ENCODE measurements at places on chromosomes 11 and 22.
A peak's percentile ranks its signal among the peaks of the same experiment; 100 is the strongest.

DNA sequence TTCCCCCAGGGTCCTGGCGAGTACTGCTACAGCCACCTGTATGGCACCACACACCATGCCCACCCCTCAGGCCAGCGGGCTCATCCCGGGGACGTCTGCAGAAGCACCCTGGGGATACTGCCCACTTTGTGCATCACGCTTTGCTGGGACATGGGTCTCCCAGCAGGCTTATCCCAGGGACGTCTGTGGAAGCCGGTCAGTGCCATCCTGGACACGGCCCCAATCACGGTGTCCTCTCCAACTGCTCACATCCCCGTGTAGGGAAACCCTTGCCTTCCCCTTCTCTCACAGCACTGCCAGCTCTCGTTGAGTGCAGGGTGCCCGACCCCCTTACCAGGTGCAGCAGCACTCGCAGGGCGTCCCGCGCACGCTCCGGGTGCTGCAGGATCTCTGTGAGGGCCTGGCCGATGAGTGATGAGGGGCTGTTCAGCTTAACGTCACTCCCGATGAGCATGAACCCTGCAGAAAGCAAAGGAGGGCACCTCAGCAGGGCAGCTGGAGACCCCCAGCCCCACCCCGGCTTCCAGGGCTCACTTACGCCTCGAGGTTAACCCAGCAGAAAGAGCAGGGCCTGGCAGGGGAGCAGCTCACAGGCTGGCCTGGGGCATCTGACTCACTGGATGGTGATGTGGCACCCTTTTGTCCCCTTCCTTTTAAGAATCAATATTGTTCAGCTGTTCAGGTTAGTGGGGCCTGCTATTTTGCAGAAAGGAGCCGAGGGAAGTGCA is 76.9 kb upstream of the PITPNB start:
- no peak for DNase-seq

GRCh38 chr11:125123194-125123946 is 11.9 kb upstream of the TMEM218 start:
- DNase-seq, result no peak

DNA sequence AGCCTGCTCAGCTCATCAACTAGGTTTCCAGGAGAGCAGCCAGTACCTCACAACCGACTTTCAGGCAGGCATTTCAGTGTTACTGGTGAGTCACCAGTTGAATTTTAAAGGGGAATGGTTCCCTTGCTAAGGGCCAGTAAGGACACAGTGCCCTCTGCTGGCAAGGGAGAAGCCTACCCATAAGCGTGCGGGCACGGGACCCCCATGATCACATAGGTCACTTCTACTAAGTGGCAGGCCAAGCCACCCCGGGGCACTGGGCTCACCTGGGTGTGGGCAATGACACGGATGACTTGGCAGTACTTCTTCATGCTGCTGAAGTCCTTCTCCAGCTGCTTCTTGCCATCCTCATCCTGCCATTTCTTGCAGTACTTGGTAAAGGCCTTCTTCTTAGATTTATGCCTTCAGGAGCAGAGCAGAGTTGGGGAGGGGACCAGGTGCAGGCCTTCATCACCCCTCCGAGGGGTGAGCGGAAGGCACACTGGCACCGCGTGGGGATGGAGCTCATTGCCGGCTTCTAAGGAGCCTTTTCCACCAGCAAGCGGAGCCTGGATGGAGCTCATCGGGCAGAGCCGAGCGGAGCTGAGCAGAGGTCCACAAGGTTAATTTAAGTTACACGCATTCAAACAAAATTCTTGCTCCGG is 2.9 kb downstream of the RPL3 start:
- no peak for DNase-seq

DNA sequence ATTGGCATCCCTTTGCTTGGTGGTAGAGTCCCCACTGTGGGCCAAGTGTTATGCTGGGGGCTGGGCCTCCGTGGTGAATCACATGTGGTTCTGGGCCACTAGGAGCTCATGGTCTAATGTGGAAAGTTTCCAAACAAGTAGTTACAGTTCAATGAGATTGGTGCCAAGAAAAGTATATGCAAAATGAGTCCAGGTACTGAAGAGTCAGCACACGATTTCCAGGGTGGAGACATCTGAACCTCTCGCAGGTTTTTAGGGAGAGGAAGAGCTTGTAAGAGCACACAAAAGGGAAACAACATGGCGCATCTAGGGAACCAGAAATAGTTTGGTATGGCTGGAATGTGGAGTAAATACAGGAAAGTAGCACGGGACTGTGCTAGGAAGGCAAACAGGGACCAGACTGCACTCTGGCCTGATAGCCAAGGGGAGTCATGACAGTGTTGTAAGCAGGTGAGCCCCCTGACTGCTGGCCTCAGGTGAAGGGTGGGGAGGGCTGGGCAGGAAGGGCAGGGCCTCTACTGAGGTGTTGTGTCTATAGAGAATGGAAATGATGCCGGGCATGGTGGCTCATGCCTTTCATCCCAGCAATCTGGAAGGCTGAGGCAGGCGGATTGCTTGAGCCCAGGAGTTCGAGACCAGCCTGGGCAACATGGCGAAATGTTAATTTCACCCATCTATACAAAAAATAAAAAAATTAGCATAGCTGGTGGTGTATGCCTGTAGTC is 12.6 kb downstream of the POLR2F start:
- DNase-seq, result no peak

GRCh38 chr11:102345904-102346303 is 1.1 kb upstream of the BIRC2 start:
- no peak for DNase-seq

DNA sequence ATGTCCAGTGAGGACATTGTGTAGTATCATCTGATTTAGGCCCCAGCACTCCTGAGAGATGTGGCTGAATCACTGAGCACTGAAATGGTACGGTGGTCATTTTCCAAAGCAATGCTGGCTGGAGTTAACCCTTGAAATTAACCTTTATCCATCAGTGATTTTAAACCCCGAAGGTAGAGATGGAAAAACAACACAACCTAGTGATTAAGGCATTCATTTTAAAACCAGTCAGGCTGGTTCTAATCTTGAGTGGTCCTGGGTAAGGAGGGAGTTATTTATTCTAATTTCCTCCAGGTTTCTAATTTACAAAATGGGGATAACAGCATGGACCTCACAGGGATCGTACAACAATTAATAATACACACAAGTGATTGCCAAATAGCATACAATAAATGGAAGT is 6.6 kb upstream of the CSNK2A3 start:
- DNase-seq, result no peak

- no peak for DNase-seq
Observed at GRCh38 chr11:101617735-101618332, 34.0 kb upstream of the TRPC6 start.

DNA sequence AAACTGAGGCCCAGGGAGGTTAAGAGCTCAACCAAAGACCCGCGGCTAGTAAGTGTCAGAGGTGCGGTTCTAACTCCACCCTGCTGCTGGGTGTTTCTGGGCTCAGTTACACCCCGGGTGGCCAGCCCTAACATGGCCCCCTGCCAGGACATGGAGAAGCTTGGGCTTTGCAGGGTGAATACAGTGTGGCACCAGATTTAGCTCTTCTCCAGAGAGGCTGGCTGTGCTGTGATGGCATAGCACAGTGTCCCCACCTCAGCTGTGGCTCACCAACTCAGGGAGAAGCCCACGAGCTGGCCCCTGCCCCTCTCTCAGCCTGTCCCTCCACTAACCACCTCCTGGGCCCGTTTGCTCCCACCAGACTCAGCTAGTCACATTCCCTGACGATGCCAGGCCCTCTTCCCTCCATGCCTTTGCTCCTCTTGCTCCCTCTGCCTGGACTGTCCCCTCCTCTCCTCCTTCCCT is 7.0 kb downstream of the UCP3 start:
- no peak for DNase-seq

- DNase-seq, result no peak
Observed at GRCh38 chr11:12628314-12628713, 45.9 kb upstream of the TEAD1 start.

DNA sequence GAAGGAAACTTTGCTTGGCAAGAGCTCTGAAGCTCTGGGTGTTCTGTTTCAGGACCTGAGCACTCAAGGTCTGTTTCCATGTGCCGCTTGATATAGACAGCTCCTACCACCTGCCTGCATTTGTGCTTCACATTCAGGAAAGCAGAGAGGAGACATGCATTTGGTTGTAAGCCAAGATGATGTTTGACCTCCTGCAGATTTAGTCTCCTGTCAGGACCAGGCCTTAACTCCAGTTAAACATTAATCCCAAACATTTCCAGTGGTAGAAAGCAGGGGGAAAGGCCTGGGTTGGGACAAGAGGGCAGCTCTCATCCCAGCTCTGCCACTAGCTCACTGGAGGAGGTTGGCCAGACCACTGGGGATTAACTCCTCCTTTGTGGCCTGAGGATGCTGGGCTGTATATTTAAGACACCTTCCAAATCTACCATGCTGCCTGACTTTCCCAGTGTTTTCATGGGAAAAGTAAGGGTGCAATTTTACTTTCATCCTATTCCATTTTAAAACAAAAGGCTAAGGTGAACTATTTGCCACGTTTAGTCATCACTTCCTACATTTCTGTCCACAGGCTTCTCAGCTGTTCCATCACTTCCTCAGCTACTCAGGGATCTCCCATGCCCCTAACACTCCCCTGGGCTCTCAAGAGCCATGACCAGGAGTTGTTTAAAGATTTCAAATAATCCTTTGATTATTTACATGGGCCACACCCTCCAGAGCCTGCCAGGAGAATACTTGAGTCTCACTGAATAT is 80.9 kb downstream of the INSC start:
- no peak for DNase-seq

- DNase-seq, result peak; percentile 49
Observed at GRCh38 chr11:82867495-82868082, 32.6 kb downstream of the PRCP start.

GRCh38 chr11:67489203-67489884 is 6.5 kb downstream of the AIP start:
- no peak for DNase-seq

GRCh38 chr11:76823481-76824028 is 37.2 kb upstream of the ACER3 start:
- no peak for DNase-seq

- no peak for DNase-seq
Observed at GRCh38 chr11:110497231-110497978, 67.7 kb downstream of the FDX1 start.

GRCh38 chr22:26842103-26842502 is 184.7 kb downstream of the MIAT start:
- no peak for DNase-seq

- DNase-seq, result no peak
Observed at GRCh38 chr11:63843041-63843440, 4.1 kb downstream of the MARK2 start.

DNA sequence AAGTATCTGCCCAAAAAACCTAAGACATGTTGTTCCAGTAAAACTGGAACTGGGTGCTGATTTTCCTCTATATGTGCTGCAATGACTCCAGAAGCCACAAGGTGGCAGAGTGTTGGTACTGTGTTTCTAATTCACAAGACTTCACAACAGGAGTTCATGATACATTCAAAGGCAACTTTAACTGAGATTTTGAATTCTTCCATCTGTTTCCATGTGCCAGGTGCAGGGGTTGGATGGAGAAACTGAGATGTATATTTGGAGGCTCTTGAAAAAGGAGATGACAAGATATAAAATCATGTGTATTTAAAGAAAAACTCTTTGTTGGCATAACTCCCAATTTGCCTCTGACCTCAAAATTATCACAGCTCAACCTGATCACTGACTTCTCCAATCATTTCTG is 1098.6 kb upstream of the CCDC90B start:
- no peak for DNase-seq

GRCh38 chr22:37237371-37238268 is 6.4 kb downstream of the RAC2 start:
- DNase-seq, result no peak

Measured in forelimb muscle (tissue), 1 donor.